IMR-90 (cell line): ENCODE measurements at places on chromosomes 2 and 18.

DNA sequence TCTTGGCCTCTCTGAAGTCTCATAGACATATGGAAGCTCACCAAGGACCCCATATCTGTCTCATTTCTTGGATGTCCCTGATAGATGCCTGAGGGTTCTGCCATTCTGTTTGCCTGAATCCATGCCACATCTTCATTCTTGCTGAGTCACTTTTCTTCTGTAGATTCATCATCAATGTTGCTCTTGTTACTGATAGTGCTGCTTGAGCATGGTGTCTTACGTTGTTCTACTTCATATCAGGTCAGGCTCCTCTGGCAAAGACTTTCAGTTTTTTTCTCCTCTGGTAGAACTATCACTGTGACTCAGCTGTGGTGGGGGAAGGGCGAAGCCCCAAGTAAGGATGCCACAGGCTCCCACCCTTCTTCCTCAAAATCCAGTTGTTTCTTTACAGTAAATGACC is 885.2 kb downstream of the DCDC2C start:
- H3K36me3 ChIP-seq, result no peaks in the 10 kb centered on the region
- H3K27me3 ChIP-seq, result no peaks in the 10 kb centered on the region
- H3K4me1 ChIP-seq, result no peaks in the 10 kb centered on the region
- H3K27ac ChIP-seq, result no peak overlapping the region
- H3K4me3 ChIP-seq, result no peak overlapping the region

DNA sequence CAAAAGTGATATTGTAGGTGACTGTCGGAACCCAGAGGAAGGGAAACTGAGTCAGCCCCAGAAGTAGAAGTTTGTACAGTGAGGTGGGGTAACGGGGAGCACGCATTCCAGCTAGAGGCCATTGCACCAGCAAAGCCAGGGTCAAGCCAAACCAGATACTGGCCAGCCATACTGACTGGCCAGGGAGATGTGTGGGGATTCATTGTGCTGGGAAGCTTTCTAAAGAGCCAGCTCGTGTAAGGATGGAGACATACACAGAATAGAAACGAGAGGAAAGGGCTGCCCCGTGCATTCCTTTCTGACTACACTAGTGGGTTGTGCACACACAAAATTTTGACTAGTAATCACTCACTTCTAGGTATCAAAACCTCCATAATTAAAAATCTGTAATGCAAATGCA is 175.3 kb upstream of the PID1 start:
- no peak overlapping the region for H3K27ac ChIP-seq
- H3K4me3 ChIP-seq, result no peak overlapping the region
- DNase-seq, result no peak
- no peaks in the 10 kb centered on the region for H3K27me3 ChIP-seq
- H3K36me3 ChIP-seq, result no peaks in the 10 kb centered on the region

DNA sequence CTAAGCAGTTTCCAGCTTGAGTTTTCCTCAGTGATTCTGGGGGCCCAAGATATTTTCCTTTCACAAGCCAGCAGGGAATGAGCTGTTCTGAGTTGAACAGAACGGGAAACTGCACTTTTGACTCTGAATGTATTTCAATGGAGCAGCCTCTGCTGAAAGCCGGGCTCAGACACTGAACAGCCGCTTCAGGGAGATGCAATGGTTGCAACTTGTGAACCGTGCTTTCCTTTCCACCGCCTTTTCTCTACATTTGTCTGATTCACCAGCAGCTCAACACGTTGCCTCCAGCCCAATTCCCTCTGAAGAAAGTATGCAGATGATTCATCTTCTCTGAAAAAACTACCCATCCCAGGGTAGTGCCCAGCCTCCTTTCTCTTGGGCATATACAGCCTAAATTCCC is 119.3 kb upstream of the PKDCC start:
- no peak overlapping the region for H3K4me3 ChIP-seq
- no peaks in the 10 kb centered on the region for H3K27me3 ChIP-seq
- H3K36me3 ChIP-seq, result no peaks in the 10 kb centered on the region
- H3K4me1 ChIP-seq, result peaks cover 18% of the 10 kb centered on the region
- no peak overlapping the region for H3K27ac ChIP-seq

GRCh38 chr18:72867746-72868584 is at the start of gene NETO1:
Gene NETO1, minus strand, starts transcription at chr18:72867987. Its CDS starts 696 bp downstream, at chr18:72867291.
- peak within 1 kb of the TSS; percentile 36 for H3K4me3 ChIP-seq
- 0 out of 2 replicates have a peak, but pooled peaks cover 1% of the 10 kb centered on the region for H3K4me1 ChIP-seq
- no peak for DNase-seq
- peaks cover 35% of the 10 kb centered on the region for H3K27me3 ChIP-seq
- no peak within 1 kb of the TSS for H3K27ac ChIP-seq

DNA sequence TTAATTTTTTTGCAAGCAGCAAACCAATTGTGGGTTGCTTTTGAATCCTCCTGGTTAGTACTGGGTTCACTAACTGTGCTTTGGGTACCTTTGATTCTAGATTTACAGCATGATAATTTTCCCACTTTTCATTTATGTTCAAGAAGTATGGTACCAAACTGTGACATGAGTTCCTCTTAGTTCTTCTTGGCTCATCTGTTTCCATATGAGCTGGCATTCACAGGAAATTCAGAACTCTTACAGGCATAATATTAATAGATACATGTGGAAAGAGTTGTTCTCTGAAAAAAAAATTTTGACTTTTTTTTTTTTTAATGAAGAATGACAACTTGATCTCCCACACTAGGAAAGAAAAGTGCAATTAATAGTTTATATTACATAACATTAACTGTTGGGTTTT is 59.4 kb downstream of the FMNL2 start:
- H3K27ac ChIP-seq, result no peak overlapping the region
- no peak for DNase-seq
- H3K27me3 ChIP-seq, result no peaks in the 10 kb centered on the region
- no peak overlapping the region for H3K4me3 ChIP-seq
- H3K36me3 ChIP-seq, result no peaks in the 10 kb centered on the region

GRCh38 chr2:205646680-205647079 is 35.6 kb upstream of the NRP2 start:
- no peak overlapping the region for H3K27ac ChIP-seq
- H3K27me3 ChIP-seq, result no peaks in the 10 kb centered on the region
- H3K4me3 ChIP-seq, result no peak overlapping the region

- H3K27ac ChIP-seq, result peak overlapping the region; percentile 96
- no peak overlapping the region for H3K4me3 ChIP-seq
- H3K36me3 ChIP-seq, result peaks cover 3% of the 10 kb centered on the region; the same call in 1 of the 2 replicates
- H3K4me1 ChIP-seq, result peaks cover 34% of the 10 kb centered on the region
Measured at GRCh38 chr18:73688851-73689711, 458.6 kb downstream of the FBXO15 start.

- H3K27me3 ChIP-seq, result peaks cover 32% of the 10 kb centered on the region
- H3K4me3 ChIP-seq, result no peak overlapping the region
- H3K4me1 ChIP-seq, result no peaks in the 10 kb centered on the region; the same call in 1 of the 2 replicates
- DNase-seq, result no peak
- H3K27ac ChIP-seq, result no peak overlapping the region
Measured at GRCh38 chr2:236968101-236968879, 117.4 kb upstream of the COPS8 start.

- no peaks in the 10 kb centered on the region for H3K36me3 ChIP-seq
- no peak overlapping the region for H3K27ac ChIP-seq
- peak; percentile 80 for DNase-seq
- H3K27me3 ChIP-seq, result no peaks in the 10 kb centered on the region
- H3K4me1 ChIP-seq, result no peaks in the 10 kb centered on the region; the same call in 1 of the 2 replicates
Measured at GRCh38 chr18:75005626-75006025, 203.3 kb downstream of the PTGR3 start.

DNA sequence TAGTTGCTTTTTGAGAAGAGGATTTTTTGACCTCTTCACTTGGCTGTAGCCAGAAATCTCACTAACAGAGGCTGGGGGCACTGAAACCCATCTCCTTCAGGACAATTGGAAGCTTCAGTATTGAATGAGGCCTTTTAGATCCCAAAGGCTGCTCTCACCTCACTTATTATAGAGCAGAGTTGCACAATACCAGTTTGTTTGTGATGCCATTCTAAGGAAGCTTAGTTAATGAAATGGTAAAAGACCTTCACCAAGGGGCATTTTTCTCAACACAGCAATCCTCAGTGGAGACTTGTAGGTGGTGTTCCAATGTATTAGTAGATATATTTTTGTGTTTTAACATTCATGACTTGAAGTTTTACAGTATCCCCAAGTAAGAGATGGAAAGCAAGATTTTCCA is 71.0 kb upstream of the RFX8 start:
- H3K27ac ChIP-seq, result no peak overlapping the region
- DNase-seq, result no peak
- peaks cover 3% of the 10 kb centered on the region for H3K4me1 ChIP-seq

- H3K4me1 ChIP-seq, result peaks cover 38% of the 10 kb centered on the region
- no peak overlapping the region for H3K27ac ChIP-seq
- peak; percentile 52 for DNase-seq
Measured at GRCh38 chr2:73091164-73091563, 19.7 kb upstream of the SFXN5 start.

- DNase-seq, result no peak
- no peaks in the 10 kb centered on the region for H3K36me3 ChIP-seq
- H3K27ac ChIP-seq, result no peak overlapping the region
- H3K27me3 ChIP-seq, result peaks cover 58% of the 10 kb centered on the region
Measured at GRCh38 chr18:23669804-23670405, 7.2 kb upstream of the ANKRD29 start.

DNA sequence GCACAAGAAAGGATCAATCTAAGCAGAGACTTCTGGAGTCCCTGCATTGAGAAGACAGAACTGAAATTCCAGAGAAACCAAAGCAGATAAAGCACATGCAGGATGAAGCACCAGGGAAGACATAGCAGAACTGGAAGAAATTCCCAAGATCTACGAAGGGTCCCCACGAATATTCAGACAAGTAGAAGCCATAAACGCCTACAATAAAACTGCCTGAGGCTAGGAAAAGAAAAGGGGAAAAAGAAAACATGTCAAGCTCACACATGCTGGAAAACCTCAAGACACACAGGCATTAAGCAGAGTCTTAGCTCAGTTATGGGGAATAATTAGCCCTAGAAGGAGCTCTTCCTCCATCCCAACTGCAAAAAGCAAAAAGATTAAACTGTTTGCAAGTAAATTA is 171.2 kb downstream of the NBAS start:
- no peaks in the 10 kb centered on the region for H3K4me1 ChIP-seq
- H3K36me3 ChIP-seq, result peaks cover 4% of the 10 kb centered on the region; the same call in 1 of the 2 replicates
- no peaks in the 10 kb centered on the region for H3K27me3 ChIP-seq

- H3K36me3 ChIP-seq, result no peaks in the 10 kb centered on the region
- H3K27me3 ChIP-seq, result peaks cover 54% of the 10 kb centered on the region
- H3K4me3 ChIP-seq, result peak overlapping the region; percentile 27
- peaks cover 4% of the 10 kb centered on the region; the same call in 1 of the 2 replicates for H3K4me1 ChIP-seq
- DNase-seq, result no peak
Measured at GRCh38 chr2:127219171-127220070, 678 bp downstream of the CYP27C1 start.

- peaks cover 7% of the 10 kb centered on the region for H3K4me1 ChIP-seq
- H3K27ac ChIP-seq, result no peak overlapping the region
- H3K36me3 ChIP-seq, result no peaks in the 10 kb centered on the region
- H3K4me3 ChIP-seq, result no peak overlapping the region
- H3K27me3 ChIP-seq, result no peaks in the 10 kb centered on the region
Measured at GRCh38 chr18:59876310-59876626, 23.5 kb upstream of the PMAIP1 start.

DNA sequence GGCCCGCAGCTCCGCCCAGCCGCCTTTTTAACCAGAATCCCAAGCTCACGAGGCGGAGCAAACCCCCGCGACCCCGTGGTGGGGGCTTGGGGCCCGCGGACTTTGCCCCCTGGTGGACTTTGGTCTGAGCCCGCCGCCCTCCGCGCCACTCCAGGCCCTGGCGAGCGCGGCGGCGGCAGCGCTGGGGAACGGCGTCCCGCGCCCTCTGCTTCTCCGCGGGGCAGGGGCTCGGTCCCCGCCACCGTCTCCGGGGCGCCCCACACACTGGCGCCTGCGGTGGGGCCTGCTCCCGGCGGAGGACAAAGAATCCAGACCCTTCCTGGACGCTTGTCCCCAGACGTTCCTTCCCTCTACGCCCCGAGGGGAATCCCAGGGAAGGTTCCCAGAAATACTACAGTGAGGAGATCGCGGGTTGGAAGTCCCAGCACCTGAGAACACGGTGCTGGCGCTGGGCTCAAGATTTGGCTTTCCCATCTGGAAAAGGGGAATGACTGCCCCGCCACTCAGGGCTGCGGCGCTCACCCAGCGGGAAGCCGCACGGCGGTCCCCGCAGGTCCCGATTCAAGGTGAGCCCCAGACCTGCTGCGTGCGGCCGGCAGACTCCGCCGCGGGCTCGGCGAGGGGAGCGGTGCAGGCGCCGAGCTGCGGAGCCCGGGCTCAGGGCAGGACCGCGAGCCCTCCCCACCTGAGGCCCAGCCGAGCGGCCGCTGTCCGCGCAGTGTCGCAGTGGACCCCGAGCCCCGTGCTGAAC is at the start of gene HAAO:
Gene HAAO, minus strand, starts transcription at position 1 of the 751 bp plus-strand sequence. CDS start 47 bp downstream, outside the sequence.
- H3K27ac ChIP-seq, result no peak within 1 kb of the TSS
- H3K27me3 ChIP-seq, result peaks cover 28% of the 10 kb centered on the region
- DNase-seq, result no peak
- H3K4me3 ChIP-seq, result no peak within 1 kb of the TSS; the same call in 1 of the 2 replicates

- H3K4me3 ChIP-seq, result no peak overlapping the region
- no peaks in the 10 kb centered on the region for H3K36me3 ChIP-seq
- DNase-seq, result no peak
- peaks cover 5% of the 10 kb centered on the region for H3K4me1 ChIP-seq
- H3K27me3 ChIP-seq, result peaks cover 9% of the 10 kb centered on the region
Measured at GRCh38 chr18:79397247-79397829, 1.6 kb downstream of the NFATC1 start.

DNA sequence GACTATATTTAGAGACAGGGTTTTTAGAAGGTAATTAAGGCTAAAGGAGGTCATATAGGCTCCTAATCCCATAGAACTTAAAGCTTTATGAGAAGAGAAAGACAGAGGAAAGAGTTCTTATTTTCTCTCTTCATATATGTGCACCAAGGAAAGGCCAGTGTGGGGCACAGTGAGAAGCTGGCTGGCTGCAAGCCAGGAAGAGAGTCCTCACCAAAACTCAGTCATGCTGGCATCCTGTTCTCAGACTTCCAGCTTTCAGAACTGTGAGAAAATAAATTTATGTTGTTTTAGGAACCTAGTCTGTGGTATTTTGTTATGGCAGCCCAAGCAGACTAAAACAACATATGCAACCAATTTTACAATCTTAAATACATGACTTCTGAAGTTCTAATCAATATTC is 31.5 kb upstream of the ATIC start:
- no peaks in the 10 kb centered on the region for H3K4me1 ChIP-seq
- H3K36me3 ChIP-seq, result no peaks in the 10 kb centered on the region
- H3K4me3 ChIP-seq, result no peak overlapping the region
- H3K27ac ChIP-seq, result no peak overlapping the region

DNA sequence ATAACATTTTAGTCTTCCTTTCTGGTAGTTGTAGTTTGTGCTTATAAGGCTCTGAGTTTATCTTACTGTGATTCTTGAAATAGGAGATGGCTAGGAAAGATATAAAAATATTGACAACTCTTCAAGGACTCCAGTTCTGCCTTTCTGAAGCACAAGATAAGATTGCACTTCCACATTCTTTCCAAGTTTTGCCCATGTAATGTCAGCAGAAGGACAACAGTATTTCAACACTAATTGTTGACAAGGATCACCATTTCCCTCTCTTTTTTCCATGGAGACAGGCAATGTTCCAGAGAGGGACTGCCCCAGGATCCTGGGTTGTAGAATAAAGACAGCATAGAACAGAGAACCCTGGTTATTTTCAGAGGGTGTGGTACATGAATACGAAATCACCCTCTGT is 279.1 kb upstream of the CNTNAP5 start:
- no peaks in the 10 kb centered on the region for H3K36me3 ChIP-seq
- DNase-seq, result no peak
- no peak overlapping the region for H3K4me3 ChIP-seq
- no peaks in the 10 kb centered on the region for H3K27me3 ChIP-seq
